ENCODE measurements at places on chromosomes 4 and X.

DNA sequence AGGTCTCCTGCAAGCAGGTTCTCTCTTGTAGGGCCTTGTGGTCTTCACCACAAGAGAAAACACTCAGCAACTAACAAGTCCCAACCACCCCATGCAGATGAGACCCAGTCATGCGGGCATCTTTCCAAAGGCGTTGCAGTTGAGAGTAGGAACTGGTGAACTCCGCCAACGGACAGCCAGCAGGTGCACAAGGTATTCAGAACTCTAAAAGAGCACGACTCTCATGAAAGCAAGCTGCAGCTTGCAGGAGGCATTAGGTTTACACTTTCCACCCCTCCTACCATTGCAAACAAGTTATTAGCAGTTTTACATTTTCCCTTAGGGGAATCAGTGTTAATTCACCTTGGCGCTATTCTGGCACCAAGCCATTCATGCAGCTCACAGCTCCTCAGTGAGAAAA is 173.4 kb upstream of the KIT start:
- no peak for DNase-seq

DNA sequence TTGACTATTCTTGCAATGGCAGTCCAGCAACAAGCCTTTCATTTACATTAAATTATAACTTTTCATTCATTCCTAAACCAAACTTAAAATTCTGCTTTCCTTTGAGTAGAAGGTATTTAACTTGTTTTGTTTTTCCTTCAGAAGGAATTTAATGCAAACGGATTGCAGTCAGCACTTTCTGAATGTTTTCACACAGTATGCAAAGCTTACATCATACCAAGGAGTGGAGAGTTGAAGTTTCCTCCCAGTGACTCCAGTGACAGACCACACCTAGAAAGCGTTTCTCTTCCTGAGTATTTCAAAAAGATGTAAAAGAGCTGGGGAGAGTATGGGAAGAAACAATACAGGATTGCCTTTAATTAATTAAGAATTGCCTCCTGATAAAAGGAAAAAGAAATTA is 8.1 kb downstream of the EPGN start:
- no peak for DNase-seq

DNA sequence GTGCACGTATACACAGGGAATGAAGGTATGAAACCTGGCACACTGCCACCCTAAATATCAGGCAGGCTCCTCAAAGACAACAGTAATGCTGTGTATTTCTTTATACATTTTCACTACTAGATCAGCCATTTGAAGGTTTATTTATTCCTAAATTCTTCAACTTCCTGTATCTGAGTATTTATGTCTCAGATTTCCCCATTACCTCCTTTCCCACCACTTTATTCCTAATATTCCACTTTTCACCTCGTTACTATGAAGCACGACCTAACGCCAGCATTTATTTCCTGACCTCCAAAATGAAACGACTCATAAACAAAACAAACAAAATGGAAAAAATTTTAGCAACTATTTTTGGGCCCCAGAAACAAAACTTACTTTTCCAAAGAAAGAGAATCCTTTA is 69.6 kb downstream of the MAML3 start:
- DNase-seq: no peak

DNA sequence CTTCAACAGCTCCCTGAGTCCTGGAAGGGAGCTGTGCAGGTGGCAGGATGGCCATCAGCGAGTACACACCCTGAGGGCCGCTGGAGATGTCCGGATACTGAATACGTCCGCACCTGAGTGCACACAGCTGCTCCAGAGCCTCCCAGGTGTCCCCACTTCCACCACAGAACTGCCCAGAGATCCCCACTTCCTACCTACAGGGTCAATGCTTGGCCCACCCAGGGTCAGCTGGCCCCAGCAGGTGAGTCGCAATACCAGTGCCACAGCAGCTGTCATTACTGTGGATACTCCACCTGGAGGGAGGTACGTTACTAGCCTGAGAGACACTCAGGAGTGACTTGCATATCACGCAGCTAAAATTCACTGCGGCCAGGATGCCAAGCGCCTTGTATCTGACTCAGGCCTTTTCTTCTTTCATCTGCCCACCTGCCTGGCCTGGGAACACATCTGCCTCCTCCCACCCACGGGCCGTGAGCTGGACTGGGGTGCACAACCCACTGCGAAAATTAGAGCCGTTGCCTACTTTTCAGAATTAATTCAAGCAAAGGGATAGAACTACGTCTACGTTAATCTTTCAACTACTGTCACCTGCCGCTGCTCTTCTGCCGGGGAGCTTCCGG is 9.4 kb downstream of the C4orf50 start:
- no peak for DNase-seq

GRCh38 chr4:118357601-118358000 is 4.8 kb upstream of the PRSS12 start:
- no peak for DNase-seq

DNA sequence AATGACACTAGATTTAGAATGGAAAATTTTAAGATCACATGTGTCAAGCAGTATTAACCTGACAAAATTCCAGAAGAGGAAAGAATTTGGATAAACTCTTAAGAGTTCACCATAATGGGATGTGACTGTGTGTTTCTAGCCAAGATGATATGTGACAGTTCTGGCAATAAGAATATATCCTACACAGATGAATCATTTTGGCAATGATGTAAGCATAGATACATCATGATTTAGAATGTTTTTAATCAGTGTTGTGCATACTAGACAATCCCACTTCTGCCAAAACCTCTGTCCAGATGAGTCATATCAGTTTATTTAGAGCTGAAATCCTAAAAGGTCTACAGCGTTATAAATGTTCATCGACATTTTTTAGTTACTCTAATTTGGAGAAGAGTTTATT is 48.8 kb downstream of the PTCHD1 start:
- DNase-seq: no peak

GRCh38 chr4:112167794-112168193 is 22.5 kb downstream of the FAM241A start:
- no peak for DNase-seq

GRCh38 chr4:149987330-149988086 is 90.7 kb upstream of the DCLK2 start:
- no peak for DNase-seq

DNA sequence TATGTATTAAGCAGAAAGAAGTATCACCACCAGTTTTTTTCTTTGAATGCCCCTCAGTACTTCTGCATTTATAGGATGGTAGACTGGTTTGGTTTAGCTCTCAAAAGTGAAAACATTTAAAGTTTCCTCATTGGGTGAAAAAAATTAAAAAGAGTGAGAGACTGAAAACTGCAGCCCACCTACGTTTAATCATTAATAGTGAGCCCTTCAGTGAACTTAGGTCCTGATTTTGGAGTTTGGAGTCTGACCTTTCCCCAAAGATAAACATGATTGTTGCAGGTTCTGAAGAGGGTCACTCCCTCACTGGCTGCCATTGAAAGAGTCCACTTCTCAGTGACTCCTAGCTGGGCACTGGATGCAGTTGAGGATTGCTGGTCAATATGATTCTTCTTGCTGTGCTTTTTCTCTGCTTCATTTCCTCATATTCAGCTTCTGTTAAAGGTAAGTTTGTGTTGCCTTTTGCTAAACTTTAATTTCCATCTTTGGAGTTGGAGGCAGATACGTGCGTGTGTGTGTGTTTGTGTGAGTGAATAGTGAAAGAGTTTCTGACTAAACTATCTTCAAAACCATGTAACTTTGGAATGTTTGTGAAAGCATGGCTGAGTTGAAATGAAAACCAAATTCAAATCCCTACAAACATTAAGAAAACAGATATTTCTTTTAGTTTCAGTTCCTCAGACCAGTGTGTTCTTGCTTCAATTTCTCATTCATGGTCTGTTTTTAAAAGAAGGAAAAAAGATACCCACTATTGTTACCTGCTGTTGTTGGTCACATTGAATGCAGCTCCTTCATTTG is at the start of gene MTTP:
MTTP (plus strand) TSS at position 295 of the 795 bp plus-strand sequence; CDS start at position 381, 86 bp downstream.
- no peak for DNase-seq

DNA sequence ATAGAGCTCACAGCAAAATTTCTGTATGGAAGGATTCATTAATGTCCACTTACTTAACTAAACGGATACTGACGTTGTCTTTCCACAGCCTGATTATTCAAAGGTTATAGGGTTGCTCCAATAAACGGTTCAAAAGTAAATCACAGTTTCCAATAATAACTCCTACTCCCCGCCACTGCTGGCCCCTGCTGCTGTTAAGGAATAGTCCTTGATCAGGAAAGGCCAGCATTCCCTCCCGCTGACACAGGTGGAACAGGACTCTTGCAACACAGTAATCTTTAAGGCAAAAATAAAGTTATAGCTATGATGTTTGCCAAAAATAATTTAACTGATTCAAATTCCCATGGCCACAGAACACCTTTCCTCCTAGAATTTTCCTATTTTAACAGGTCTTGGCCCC is 53.9 kb downstream of the FAT1 start:
- DNase-seq: no peak
